ENCODE measurements at places on chromosomes 2 and 18.

DNA sequence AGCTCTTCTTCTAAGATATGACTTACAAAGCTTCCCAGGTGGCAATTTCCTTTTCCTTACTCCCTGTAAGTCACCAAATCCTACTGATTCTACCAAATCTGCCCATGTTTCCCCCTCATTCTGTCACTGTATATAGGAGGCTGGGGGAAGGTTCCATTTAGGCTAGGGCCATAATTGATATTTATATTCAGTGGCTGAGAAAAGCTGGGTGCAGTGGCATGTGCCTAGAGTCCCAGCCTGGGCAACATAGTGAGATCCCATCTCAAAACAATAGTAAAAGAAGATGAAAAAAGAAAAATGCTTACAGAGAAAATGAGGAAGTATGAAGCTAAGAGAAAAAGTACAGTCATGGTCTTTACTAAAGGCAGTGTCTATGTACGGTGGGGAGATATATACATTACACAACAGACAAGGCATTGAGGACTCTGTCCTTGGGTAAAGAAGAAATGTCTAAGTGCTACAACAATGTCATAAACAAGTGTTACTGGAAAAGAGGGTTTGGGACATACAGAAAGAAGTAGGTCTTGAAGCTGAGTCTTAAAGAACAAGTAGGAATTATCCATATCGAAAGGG is 4.8 kb downstream of the CWC22 start:
- DNase-seq = no peak

DNA sequence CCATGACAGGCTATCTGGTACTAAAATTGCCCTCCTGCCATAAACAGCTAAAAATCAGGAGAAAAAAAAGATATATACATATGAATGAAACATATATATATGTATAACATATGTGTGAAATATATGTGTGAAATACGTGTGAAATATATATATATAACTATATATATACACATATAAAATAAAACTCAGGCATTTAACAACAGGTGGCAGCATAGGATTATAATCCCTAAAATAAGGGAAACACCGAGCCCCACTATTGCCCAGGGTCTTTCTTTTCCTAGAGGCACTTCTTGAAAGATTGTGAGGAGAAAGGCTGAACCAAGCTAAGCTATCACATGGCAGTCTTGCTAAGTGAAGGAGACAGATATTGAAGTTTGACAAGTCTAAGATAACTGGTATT is 65.9 kb upstream of the CYTIP start:
- DNase-seq = no peak

DNA sequence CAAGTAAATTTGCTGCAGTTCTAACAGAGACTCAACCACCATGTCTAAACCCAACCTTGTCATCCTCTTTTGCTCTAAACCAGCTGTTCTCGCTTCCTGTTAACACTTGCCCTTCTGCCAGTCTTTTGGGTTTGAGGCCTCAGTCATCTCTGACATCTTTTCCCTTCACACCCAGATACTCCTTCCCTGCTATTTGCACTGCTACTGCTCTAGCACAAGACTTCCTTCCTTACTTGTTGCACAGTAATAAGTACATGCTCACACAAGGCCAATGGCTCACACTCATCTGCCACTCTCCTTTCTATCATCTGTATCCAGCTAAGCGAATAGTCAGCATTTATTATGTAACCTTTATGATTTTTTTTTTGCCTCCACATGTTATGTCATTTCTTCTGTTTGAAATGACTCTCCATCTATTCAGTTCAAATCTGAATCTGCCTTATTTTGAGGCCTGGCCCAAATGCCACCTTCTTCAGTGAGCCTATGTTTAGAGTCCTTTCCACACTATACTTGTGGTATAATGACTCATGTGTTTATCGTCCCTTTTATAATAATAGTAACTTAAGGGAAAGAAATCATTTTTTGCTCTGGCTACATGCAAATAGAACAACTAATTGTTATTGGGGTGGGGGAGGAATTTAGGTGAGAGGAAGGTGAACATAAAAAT is 22.5 kb upstream of the CDKL4 start:
- no peak for DNase-seq

DNA sequence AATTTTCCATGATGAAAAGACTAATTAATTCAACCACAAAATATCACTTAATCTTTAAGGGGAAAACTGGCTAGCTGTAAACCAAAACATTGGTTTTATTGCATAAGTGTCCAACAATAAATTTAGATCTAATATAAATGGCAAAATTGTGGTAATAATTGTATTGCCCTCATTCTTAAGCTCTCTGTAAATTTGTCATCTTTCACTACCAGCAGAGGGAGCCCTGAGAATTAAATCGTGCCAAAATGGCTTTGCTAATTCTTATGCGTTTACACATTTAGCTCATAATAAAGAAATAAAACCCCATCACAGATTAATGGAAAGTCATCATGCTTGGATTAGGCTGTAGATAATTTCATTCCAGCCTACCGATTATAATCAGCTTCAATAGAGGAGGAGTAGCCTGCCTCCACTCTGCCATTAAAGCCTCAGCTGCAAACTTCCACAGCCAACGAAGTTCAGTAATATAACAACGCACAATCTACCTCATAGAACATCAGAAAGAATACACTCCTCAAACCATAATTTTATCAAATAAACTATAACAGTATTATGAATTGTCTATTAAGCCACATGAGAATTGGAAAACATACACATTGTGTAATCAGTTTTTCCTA is 70.0 kb upstream of the ATP5MC3 start:
- peak; percentile 24 for DNase-seq

GRCh38 chr2:20432714-20433113 is 14.2 kb upstream of the RHOB start:
- DNase-seq = no peak

- no peak for DNase-seq
Observed at GRCh38 chr18:47737198-47737830, 193.1 kb downstream of the SMAD2 start.

DNA sequence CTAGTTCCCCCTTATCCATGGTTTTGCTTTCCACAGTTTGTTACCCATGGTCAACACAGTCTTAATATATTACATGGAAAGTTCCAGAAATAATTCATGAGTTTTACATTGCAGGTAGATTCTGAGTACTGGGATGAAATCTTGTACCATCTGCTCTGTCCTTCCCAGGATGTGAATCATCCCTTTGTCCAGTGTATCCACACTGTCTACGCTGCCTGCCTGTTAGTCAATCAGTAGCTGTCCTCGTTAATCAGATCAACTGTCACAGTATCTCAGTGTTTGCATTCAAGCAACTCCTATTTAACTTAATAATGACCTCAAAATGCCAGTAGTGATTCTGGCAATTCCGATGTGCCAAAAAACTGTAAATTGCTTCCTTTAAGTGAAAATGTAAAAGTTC is 76.3 kb downstream of the DYNC1I2 start:
- no peak for DNase-seq

DNA sequence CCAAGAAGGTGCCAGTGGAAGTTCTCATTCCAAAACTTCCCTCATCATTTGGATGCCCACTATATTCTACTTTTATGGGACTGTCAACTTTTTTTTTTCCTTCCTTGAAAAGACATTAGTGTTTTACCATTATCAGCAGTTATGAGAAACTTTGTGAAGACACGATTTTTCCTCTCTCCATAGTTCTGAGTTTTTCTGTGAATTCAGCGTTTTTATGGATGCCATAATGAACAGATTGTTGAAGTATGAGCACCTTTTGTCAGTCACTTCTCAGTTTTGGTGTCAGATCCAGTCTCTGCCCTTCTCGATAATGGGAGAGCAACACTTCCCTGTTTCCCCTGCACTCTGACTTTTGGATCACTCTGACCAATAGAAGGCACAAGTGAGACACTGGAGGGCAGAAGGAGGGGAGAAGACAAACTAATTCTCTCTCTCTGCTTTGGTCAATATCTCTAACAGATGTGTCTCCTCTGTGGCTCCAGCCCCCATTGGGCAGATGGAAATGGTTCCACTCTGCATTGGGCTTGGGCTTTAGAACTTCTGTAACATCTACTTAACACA is 53.5 kb upstream of the FN1 start:
- DNase-seq = no peak

DNA sequence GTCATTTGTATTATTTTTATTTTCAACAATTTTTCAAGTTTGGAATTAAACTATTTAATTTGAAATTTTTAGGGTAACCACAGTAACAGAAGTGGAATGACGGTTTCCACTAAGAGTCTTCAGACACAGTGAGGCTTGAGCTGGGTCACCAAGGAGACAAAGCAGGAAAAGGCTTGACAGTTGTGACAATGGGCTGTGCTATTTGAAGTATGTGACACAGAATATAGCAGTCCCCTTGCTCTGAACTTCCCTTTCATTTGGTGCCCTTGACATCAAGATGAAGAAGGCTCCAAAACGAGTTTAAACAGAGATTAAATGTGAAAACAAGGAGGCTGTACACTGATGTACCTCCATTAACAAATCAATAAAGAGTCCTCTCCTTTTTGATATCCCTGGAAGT is 265.4 kb upstream of the DLGAP1 start:
- DNase-seq = no peak

DNA sequence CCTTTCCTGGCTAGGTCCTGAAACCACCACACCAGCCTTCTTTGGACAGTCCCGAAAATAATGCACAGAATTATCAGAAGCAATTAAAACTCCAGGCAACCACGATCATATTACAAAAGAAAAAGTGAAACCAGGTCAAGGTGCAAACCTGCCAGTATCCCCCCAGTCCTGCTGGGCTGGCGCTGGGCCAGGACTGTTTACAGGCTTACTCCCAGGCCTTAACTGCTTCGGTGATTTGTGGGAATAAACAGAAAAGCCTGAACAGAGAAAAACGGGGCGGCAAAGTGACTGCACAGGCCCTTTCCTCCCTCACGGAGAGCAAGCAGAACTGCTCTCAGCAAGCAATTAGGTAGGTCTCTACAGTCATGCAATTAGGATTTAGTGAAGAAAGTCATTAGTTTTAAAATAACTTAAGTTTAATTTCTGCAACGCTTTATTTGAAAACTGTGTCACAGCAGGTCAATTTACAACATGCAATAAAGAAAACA is 1.3 kb downstream of the HDAC4 start:
- no peak for DNase-seq

DNA sequence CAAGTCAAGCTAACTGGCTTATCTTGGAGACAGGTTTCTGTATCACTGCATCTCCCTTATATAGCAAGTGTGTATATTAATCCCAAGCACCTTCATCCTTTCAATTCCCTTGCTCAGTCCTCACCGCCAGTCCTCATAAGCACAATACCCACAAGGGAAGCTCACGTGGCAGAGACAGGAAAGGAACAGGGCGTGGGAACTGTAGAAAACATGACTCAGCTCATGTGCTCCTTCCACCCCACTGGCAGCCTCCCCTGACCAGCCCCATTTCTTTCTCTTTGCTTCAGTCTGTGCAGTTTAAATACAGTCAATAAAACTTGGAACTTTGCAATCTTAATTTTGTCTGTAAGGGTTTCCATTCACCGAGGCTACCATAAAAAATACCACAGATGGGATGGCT is 36.5 kb upstream of the CDH19 start:
- no peak for DNase-seq

DNA sequence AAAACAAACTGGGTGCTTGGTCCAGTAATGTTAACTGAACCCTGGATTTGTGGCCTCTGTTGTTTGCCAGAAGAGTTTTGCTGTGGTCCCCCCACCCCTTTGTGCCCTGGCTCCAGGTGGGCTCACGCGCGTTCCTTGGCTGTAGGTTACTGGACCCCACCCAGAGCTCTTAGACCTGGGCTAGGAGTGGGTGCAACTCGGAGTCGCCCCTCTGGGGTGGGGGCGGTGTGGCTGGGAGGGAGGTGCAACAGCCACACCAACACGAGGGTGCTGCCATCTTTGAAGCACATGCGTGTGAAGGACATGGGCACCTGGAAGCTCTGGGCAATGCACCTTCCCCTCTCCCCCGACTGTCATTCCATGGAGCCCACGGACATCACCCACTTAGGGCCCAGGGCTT is 92.7 kb downstream of the USP40 start:
- DNase-seq = no peak

DNA sequence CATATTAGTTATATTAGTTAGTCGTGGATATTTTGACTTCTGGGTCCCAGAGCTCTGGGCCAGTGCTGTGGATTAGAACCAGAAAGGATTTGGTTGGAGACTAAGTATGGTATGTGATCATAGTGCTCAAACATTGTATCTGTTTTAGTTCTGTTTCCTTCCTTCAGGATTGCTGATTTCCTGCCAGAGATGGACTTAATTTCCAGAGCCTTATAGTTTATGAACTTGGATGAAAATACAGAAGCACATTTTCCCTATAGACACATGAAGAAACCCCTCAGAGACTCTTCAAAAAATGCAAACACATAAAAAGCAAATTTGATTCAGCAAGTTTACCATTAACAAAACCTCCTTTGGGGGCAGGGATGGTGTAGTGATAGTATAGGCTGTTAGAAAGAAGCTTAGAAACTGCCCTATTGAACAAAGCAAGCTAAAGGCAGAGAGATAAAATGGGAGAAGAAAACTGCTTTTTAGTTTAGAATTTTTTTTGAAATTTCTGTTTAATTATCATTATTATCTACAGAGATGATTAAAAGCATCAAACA is 88.7 kb upstream of the EFEMP1 start:
- no peak for DNase-seq

DNA sequence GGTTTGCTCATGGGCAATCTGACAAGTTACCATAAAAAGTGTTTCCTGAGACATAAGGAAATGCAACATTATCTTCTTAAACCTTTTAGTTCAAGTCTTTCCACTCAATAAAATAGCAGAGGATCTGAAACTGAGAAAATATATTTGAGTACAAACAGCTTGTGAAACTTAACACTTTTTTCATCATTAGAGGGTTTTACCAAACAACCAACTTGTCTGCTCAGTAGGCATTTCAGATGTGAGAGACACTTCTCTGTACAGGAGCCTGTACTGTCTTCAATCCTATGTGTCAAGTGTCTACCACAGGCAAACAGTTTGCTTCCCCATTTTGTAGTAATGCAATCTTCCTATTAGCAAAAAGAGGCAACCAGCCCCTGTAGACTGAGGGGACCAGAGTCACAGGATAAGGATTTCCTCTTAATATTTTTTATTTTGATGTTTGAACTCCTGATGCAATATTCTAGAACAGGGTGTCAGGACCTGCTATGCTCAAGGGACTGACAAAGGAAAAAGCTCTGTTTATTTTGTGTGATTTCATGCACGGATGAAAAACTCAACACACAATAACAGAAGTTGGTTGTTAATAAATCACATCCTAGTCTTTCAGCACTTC is 159.1 kb upstream of the LHCGR start:
- no peak for DNase-seq

GRCh38 chr2:20440001-20440560 is 6.8 kb upstream of the RHOB start:
- no peak for DNase-seq

GRCh38 chr2:63300835-63301234 is 250.2 kb downstream of the OTX1 start:
- peak; percentile 33 for DNase-seq

DNA sequence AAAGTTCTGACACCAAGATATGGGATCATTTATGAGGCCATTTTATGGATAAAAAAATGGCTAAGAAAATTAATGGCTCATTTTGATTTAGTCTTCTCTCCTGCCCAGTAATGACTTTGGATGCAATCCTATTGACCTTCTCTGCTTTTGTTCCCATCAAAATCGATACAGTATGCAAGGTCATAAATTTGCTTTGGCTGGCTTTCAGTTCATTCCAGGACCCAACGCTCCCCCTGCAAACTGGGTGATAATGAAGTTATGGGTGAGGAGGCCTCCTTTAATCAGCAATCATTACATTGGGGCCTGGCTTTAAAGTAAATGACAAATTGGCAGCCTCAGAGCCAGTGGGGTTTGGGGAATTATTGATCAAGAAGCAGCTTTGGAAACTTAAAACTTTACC is 351.8 kb upstream of the GYPC start:
- no peak for DNase-seq

Measured in HCT116 (cell line).